Kasumi-1 (cell line): ENCODE measurements at places on chromosomes 5 and 9.

GRCh38 chr5:56986626-56986947, 34.7 kb upstream of the MIER3 start:
- no peak for DNase-seq

GRCh38 chr5:43309637-43310036, 3.6 kb downstream of the HMGCS1 start:
- DNase-seq = no peak

DNA sequence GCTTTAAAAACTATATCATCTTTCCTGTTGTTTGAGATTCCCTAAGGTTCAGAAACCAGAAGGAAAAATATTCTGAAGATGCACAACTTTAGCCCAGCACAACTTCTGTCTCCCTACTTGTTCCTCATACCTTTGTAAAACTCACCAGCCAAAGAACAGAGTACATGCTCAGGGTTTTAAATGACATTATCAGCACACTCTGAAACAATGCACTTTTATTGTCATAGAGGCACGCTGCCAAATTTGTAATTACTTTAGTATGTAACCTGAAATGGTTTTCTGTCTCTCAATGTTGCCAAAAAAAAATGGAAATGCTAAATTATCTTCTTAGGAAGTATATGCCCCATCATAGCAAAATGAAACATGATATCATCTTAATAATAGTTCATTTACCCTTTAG, 383.6 kb upstream of the CDH6 start:
- DNase-seq = no peak

DNA sequence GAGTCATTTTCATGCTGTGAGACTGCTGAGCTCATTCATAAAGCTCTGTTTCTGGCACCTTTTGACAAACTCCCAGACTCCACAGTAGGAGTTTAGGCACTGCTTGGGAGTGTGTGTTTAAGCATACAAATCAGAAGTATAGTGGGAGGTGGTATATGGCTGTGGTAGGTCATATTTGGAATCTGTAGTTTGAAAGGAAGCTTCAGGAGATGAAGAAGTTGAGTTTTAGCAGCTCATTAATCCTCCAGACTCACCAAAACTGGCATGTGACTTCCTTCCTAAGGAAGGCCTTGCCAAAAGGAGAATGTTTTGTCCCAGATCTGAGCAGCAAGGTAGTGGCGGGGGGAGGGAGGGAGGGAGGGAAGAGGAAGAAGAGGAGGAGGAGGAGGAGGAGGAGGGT, 52.8 kb downstream of the SAXO1 start:
- no peak for DNase-seq

DNA sequence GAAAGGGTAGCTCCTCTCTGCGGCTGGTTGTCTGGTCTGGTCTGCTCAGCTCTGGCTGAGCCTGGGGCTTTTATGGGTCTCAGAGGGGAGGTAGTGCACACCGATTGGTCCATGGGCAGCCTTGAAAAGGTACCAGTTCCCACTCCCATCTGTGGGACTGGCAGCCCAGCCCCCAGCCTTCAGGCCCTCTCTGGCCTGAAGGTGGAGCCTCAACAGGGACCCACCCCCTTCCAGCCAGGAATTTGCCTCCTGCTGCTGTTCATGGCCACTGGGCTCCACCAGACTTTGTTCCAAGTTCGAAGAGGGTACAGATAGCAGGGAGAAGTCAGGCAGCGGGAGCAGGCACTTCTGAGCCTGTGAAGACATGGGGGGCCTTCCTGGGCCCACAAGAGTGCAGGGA, 165.3 kb upstream of the SLC27A6 start:
- no peak for DNase-seq

- DNase-seq = no peak
These were observed 19.7 kb downstream of the FNBP1 start for GRCh38 chr9:130023144-130023787.

DNA sequence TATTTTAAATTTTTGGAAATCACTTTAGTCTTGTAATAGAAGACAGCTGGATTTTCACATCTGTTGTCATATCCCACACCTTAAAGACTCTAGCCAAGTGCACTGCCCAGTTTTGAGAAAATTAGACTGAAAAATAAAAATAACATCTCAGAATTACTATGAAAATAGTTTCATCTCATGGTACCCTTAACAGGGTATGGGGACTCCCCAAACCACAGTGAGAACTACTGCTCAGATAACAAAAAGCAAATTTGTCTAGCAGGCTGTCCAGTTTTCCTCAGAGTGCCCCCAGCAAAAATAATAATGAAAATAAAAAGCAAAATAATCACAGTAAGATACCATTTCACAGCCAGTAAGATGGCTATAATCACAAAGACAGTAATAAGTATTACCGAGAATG, 6.5 kb downstream of the UBQLN1 start:
- DNase-seq = no peak

DNA sequence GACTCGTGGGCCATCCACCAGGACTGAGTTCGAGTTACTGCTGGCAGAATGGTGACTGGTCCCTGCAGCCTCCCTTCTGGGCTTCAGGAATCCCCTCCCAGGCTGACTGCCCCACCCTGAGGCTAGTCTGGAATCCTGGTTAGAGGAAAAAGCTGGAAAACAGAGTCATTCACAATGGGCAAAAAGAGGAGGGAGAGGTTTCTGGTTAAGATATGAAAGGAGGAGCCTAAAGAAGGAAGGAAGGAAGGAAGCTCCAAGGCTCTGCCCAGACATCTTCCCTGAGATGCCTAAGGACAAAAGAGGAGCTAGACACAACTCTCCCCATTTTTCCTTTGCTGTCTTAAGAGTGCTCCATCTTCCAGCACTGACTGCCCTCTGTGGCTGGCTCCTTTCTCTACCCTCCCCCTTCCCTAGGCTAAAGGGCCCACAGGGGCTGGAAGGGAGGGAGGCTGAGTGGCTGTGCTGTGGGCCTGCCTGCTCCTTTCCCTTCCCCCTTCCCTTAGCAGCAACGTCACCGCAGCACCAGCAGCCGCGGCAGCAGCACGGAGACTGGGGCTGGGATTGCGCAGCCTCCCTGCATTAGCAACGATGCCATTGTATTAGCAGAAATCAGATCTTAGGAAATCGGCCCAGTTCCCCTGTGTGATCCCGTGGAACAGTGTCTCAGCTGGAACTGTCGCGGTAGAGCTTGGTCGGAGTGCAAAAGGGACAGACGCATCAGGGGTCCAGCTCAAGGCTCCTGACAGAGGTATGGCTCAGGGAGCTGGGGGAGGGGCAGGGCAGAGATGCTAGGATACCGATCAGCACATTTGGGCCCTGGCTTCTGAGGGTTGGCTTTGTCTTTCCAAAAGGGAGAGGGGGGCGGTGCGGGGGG, 48.7 kb downstream of the RUSC2 start:
- no peak for DNase-seq

DNA sequence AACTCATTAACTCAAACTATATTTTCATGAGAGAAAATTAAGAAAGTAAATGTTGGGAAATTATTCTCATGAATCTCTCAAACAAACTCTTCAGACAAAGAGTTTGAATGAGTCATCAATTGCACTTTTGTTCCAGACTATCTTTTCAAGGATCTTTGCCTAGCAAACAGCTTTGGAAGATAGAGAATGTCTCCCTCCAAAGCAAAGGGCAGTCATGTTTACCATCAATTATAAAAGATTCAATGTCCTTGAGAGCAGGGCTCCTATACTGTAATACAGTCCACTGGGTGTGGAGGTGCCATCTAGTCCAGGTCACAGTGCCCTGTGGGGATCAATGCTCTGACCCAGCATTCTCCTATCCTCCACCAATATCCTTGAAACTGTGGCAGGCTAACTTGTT, 1429.3 kb downstream of the EFNA5 start:
- DNase-seq = no peak

- DNase-seq = no peak
These were observed 15.7 kb downstream of the LMBRD2 start for GRCh38 chr5:36135988-36136387.
